ENCODE measurements at places on chromosomes 11 and 22.

DNA sequence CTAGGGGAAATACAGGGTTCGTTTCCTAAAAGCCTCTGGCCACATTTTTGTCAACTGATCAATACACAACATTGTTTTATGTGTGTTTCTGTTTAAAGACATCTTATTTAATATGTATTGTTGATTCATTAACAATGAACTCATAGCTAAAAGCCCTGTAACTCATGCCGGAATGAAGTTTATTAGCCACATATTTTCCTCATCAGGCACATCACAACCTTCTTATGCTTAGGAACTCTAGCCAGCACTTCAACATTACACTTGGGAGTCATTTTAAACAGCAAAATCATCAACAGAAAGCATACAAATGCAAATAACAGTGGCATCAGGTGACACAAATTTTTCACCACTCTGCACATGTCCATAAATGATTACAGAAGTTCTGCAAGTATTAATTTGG is 15.1 kb upstream of the BLID start:
- DNase-seq: no peak

- DNase-seq: peak; percentile 47
These were observed 18.1 kb upstream of the INCENP start for GRCh38 chr11:62105667-62106191.

GRCh38 chr11:61265357-61265756 is 24.4 kb downstream of the PGA5 start:
- no peak for DNase-seq

DNA sequence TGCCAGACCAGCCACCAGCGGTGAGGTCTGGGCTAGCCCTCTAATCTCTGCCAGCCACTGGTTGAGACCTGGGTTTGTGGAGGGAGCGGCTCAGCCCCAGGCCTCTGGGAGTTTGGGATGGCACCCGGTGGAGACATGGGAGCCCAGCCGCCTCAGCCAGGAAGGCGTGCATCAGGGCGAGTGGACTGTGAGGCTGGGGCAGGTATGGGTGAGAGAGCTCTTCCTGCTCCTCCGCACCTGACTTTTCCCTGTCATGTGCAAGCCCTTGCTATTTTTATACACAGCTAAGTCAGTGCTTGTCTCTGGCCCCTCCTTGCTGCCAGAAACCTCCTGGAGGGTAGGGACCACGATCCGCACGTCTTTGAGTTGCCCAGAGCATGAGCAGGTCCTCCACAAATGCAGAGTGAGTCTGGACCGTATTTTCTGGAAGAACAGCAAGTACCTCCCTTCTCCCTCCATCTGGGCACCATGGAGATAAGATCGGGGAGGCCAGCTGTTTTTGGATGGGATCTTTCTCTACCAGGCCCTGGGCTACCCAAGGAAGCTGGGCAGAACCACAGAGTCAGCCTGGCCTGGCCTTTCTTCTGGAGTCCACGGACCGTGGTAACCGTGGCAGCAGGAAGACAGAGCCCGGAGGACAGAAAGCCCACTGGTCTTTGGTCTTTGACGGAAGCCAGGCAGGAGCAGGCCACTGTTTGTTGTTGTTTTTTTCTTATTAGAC is 53.3 kb downstream of the IGLL1 start:
- no peak for DNase-seq

DNA sequence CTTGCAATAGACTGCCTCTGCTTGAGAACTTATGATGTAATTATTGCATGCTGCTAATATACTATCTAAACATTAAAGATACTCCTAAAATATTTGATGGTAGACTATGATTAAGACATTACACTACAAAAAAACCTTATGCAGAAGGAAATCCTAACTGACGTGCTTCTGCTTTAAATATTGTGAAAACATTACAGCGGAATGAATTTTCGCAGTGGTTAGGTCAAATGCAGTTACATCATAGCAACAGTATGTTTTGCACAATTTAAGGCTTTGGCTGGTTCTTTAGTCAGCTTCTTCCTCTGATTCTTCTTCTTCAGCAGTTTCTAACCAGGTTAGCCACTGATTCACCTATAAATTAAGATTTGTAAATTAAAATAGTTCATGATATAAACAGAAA is 11.2 kb downstream of the EIF4G2 start:
- DNase-seq: no peak

DNA sequence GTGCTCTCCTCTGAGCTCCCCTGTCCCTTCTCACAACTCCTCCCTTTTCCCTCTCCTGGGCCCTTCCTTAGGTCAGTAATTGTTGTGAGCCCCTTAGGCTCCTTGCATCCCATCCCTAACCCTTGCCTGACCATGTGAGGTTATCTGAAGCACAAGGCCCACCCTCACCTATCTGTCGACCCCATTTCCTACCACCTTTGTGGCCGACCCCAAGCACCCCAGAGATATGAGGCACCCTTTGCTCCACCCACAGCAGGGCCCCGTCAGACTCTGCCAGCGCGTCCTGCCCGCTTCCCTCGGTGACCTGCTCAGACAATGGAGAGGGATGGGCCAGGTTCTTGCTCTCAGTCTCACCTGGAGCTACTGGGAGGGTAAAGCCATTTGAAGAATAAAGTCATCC is 1.3 kb downstream of the GNG3 start:
- DNase-seq: no peak

- DNase-seq: peak; percentile 66
These were observed 394.3 kb downstream of the TMEM135 start for GRCh38 chr11:87432022-87432421.

- no peak for DNase-seq
These were observed 16.0 kb upstream of the DKK3 start for GRCh38 chr11:12024254-12024926.

- DNase-seq: no peak
These were observed 220.3 kb upstream of the SESN3 start for GRCh38 chr11:95451261-95451660.

DNA sequence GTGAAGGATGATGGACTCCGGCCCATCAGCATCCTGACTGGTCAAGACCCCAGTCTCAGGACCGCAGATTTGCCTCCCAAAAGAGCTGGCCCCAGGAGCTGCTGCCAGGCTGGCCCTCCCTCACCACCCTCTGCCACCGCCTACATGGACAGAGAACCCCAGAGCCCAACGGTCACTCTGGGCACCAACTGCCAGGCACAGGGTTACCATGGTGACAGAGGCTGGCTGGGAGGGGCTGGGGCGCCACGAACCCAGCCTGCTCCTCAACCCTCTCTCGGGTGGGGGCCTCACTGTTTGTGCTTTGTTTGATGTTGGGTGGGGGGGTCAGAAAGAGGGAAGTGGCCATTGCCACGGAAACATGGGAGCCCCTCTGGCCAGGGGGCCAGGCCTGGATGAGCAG is 55.8 kb downstream of the ELFN2 start:
- no peak for DNase-seq

DNA sequence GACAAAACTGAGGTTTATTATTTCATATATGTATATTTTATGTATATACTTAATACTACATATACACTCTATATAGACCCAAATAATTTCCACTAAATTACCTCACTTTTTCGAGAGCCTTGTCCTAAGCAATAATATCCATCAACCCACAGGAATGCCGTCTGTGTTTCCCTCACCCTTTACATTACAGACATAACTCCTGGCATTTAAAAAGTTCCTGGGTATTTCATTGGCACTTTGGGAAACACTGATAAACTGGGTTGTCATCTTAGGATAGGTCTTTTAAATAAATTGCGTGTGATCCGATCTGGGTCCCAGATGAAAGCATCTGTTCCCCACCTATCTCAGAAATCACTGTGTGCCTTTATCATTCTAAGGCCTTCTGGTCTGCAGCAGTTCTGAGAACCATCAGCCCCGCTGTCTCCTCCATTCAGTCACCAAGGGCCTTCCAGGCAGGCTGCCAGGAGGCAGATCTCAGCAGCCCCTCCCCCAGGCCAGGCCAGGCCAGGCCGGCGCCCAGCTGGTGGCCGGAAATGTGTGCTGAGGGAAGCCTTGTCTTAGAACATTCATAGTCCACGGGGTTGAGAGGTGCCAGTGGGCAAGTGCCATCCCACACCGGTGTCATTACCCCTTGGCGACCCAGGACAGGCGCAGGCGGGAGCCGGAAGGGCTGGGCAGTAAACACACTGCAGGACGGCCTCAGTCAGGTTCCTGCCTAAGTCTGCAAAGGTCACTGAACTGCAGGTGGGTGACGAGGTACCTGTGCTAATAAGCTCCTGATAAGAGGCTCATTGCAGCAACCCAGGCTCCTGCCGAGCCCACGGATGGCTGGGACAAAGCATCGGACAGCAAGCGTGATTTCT is 3.3 kb downstream of the FGF19 start:
- DNase-seq: peak; percentile 75

- peak; percentile 38 for DNase-seq
These were observed 15.3 kb upstream of the ANKK1 start for GRCh38 chr11:113372309-113372708.

- no peak for DNase-seq
These were observed 14.4 kb downstream of the EMID1 start for GRCh38 chr22:29219881-29220670.

DNA sequence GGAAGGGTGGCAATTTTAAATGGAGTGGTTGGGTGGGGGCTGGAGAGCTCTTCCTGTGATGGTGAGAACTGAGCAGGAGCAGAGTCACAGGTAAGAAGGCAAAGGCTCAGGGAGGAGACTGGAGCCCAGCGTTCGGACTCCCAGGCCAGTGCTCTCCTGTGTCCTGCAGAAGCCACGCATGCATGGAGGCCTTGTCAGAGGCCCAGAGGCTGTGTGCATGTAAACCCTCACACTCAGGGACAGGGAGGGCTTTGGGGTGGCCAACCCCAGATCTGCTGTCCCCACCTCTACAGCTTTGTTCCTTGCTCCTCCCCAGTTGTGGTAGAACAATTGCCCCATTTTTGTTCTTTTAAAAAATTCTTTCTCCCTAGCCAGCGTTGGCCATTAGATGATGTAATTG is 130.4 kb upstream of the PARVA start:
- DNase-seq: no peak

GRCh38 chr11:93476796-93477195 is 66.4 kb downstream of the SMCO4 start:
- peak; percentile 91 for DNase-seq

GRCh38 chr11:6297831-6298230 is 22.5 kb downstream of the CAVIN3 start:
- DNase-seq: no peak

DNA sequence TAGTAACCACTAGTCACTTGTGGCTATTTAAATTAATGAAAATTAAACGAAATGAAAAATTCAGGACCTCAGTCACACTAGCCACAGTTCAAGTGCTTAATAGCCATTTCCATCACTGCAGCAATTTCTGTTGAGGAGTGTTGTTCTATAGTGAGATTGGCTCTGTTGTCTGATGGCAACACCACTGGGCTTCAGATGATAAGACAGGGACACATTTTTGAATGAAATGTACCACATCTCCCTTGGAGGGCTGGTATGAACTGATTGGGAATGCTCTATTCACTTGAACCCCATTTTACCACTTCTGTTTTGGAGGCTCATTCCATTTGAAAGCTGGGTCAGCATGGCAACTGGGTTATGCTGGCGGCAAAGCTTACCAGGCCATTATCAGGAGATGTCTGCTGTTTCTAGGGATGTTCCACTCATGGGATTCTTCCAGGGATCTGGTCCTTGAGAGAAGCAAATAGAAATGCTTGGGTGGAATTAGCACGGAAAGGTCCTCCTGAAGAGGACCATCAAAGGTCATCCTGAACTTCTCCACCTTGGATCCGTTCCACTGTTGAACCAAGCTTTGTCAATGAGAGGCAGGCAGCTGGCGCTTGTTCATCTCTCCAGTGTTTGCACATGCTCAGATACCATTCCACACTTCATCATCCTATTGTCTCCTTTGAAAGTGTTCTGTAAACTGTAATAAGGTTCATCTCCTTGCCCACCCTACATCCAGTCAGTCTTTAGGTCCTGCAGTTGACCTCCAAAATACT is 7.6 kb downstream of the AMOTL1 start:
- no peak for DNase-seq

- DNase-seq: no peak
These were observed 234.4 kb upstream of the E2F8 start for GRCh38 chr11:19474954-19475721.

DNA sequence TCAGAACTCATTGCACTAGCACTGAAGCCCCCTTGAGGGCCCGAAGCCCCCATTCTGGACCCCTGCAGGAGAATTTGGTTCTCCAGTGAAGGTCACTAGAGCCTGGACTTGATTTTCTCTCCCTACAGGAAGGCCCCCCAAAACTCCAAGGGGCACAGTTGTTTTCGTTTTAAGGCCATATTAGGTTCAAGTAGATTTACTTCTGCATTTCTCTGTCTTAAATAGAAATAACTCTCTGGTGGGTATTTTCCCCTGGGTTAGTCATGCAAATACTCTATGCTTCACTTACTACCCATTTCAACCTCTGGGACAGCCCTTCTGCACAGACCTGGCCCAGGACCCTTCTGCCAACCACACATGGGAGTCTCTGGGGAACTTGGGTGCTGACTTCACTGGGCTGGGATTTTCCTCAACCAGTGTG is 41.6 kb downstream of the WEE1 start:
- peak; percentile 13 for DNase-seq

DNA sequence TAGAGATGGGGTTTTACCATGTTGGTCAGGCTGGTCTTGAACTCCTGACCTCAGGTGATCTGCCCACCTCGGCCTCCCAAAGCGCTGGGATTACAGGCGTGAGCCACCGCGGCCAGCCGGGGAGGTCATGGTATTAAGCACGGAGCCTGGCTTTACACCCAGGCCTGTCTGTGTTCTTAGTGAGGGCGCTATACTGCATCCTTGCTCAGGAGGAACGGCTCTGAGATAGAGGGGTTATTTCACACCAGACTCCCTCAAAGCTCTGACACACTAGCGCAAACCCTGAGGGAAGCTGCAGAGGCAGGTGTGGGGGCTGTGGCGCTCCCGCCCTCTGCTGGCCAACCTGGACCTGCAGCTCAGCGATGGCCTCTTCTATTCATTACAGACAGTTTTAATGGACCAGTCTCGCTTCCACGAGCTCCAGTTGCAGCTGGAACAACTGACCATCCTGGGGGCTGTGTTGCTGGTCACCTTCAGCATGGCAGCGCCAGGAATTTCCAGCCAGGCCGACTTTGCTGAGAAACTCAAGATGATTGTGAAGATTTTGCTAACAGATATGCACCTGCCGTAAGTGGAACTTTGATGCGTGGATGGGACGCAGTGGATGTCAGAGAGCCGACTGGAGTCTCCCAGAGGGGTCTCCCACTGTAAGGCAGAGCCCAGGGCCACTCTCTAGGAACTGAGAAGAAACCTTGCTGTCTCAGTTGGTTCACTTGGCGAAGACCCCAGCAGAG is 26.2 kb downstream of the TCP11L1 start:
- peak; percentile 64 for DNase-seq

DNA sequence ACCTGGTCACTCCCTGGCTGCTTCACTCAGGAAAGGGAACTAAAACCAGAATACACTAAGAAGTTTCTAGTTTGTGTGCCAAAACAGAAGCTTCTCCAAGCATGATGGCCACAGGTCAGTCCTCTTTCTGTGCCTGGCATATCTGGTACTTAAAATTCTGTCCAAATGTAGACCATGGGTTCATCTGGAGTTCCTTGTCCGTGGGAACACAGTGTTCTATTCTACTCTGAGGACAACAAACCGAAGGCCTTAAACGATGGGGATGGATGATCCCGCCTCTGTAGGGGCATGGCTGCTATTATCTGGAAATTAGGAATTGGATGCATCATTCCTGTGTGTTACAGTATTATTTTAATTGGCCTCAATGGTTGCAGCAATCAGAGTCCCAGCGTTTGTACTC is 6.1 kb upstream of the DLAT start:
- no peak for DNase-seq

GRCh38 chr11:2293531-2293971 is 8.2 kb downstream of the C11orf21 start:
- DNase-seq: no peak

- no peak for DNase-seq
These were observed 184.4 kb downstream of the CEP164 start for GRCh38 chr11:117511931-117512539.
